HCT116 (cell line): ENCODE measurements at places on chromosomes 16 and 17. TPM values are rescaled to one million over a fixed set of nuclear protein-coding genes. Genes with fewer than 3 reads are reported as not detected.

MMP2 gene
- 1.5 TPM for total RNA-seq

DNA sequence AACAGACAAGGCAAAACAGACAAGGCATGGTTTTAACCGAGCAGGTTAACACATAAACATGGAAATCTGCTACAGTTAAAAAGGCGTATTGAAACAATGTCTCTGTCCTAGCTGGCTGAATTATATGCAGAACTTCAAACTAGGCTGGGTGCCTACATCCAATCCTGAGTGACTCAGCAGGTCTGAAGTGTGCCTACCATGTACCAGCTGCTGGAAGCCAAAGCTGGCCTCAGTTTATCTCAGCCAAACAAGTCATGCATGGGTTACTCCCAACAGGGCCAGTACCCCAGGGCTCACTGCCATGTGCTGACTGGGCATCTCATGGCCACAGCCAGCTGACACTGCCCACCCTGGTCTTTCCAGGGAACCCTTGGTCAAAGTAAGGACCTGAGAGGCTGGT, 4.0 kb downstream of the C1QBP start:
- DNase-seq, result no peak

ACAP1 gene
- 8.8 TPM for total RNA-seq

GUCY2D gene
- total RNA-seq, result 1.4 TPM

CTRB1 gene
- total RNA-seq, result 5.6 TPM

GRCh38 chr16:66979011-66979717, 9.2 kb upstream of the CES4A start:
- no peak for DNase-seq

SRL gene
- total RNA-seq, result not detected

- DNase-seq, result no peak
These were observed 18.0 kb upstream of the JPH3 start for GRCh38 chr16:87584271-87584670.

ABCA3 gene
- total RNA-seq, result 5.4 TPM

KRT15 gene
- total RNA-seq, result 37.1 TPM

DNA sequence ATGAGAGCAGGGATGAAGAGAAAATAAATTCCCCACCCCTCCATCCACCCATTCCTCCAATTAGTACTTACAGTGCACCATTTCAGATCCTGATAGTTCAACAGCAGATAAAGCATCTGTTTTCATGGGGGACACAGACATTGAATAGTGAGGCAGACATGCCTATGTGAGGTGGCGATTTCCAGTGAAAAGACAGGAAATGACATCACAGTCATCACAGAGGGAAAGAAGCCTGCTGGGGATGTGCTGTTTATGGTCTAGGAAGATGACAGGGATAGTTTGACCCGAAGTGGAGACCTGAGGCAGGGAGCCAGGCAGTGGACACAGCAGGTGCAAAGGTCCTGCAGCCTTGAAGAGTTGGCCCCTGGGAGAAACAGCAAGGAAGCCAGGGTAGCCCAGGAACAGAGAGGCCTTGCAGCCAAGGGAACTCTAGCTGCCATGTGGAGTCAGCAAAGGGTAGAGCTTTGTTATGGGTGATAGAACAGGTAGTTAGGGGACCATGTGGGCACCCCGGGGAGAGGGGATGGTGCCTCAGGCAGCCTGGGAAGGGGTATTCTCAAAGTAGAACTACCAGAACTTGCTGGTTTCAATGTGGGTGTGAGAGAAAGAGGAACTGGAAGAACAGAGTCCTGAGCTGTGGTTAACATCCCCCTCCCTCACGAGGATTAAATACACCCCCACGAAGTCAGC, 256.6 kb downstream of the CPPED1 start:
- no peak for DNase-seq

- DNase-seq, result no peak
These were observed 8.1 kb downstream of the C16orf54 start for GRCh38 chr16:29737713-29738112.

TMEM114 gene
- total RNA-seq, result not detected

DHRS7C gene
- not detected for total RNA-seq

DNA sequence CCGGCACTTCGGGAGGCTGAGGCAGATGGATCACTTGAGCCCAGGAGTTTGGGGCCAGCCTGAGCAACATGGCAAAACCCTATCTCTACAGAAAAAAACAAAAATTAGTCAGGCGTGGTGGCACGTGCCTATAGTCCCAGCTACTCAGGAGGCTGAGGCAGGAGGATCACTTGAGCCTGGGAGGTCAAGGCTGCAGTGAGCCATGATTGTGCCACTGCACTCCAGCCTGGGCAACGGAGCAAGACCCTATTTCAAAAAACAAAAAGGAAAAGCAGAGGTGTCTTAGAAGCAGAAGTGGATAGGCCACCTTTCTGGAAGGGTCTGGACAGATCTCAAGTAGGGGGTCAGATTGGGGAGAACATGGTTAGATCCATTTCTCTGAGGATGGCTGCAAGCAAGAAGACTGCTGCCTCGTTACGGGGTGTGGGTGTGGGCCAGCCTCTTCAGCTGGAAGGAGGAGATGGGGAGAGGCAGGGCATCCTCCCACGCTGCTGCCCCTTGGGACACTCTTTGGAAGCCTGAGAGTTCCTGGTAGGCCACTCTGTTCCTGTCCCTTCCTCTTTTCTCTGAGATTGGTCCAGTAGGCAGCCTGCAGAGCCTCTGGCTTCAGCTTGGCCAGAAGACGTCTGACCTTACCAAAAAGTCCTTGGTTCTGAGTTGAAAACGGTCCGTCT, 208.0 kb downstream of the MSI2 start:
- no peak for DNase-seq

DNA sequence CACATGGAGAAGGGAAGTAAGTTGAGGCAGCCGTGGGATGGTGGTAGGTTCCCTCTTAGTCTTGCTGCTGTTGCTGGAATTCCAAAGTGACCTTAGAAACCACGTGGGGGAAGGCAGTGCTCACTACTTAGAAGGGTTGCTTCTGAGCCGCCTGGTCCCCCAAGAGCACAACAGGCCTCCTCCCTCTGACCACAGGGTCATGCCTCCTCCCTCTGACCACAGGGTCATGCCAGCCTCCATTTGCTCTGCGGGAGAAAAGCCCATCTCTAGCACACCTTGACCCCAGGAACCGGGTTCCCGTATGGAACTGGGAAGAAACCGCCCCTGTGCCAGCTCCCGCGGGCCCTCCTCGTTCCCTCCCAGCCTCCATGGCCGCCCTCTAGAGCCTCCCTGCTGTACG, 13.4 kb upstream of the ZFPM1 start:
- DNase-seq, result no peak

- DNase-seq, result no peak
These were observed 24.2 kb upstream of the ATP2A3 start for GRCh38 chr17:3988297-3989040.

- DNase-seq, result no peak
These were observed 44.2 kb upstream of the ZNF423 start for GRCh38 chr16:49899991-49900695.

GRCh38 chr16:19003935-19004334, 20.2 kb downstream of the TMC7 start:
- DNase-seq, result no peak

DNA sequence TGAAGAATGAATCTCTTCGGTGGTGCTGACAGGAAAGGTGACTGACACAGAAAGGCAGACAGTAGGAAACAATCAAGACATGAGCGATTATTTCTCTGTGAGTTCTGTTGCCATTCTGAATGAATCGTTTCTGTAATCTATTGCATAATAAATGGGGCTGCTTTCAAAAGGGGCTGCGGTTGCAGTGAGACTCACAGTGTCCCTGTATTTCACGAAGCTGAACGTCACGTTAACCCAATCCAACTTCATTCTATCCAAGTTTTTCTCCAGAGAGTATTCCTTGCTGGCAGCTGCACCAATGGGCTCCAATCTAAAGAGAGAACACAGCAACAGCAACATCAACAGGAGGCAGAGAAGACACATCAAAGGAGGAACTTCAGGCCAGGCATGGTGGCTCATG, 75.4 kb downstream of the DNAH3 start:
- no peak for DNase-seq
